ENCODE measurements at places on chromosomes 3 and 15.
A peak's percentile ranks its signal among the peaks of the same experiment; 100 is the strongest.

DNA sequence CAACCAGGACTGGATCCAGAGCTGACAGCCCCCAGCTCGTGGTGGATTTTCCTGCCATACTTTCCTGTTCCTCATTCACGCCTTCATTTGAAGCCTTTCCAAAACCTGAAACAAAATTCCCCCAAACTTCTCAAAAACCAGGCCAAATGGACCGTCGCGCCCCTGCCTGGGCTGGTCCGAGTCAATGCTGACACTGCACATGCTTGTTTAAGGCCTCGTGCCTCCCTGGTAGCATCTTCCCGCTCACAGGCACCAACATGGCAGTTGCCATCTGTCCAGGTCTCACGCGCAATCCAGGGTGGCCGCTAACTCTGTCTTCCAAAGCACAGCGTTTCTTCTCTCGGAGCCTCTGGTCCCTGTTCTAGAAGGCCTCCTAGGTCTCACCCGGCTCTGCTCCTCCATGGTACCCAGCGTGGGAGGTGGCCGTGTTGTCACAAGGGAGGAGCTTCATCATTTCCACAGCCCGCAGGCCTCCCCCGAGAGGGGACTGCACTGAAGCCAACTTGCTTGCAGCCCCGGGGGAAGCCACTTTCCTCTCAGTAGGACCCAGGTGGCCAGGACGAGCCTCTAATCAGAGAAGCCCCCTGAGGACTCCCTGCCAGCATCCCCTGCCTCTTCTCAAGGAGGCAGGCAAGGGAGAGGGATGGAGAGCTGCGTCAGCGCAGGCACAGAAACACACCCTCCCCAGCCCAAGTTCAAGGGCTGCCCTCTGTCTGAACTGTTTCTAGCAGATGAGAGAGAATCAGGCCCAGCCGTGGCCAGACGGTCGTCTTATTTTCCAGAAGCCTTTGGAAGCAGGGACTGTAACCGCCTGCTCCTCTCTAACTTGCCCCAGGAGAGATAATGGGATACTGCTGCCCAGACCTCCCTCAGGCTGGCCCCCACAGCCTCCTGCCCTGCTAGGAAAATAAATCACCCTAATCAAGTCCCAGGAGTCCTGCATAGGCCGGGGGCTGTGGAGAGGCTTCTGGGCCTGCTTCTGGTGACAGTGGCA is 152.8 kb upstream of the TLE3 start:
- no peaks in the 10 kb centered on the region for H3K36me3 ChIP-seq
- DNase-seq = no peak
- H3K27ac ChIP-seq = no peak overlapping the region
- H3K4me3 ChIP-seq = no peak overlapping the region

DNA sequence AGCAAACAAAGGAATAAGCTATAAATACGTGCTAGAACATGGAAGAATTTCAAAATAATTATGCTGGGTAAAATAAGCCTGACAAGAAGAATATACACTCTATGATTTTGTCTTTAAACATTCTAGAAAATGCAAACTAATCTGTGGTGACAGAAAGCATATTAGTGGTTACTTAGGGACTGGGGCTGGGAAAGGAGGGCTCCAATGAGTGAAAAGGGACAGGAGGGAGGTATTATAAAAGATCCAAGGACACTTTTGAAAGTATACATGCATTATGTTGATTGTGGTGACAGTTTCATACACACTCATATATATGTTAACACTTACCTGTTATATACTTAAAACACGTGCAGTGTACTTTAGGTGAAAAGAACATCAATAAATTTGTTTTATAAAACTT is 23.0 kb downstream of the MYH15 start:
- no peaks in the 10 kb centered on the region for H3K27me3 ChIP-seq
- peaks cover 2% of the 10 kb centered on the region for H3K4me1 ChIP-seq
- H3K36me3 ChIP-seq = no peaks in the 10 kb centered on the region
- H3K27ac ChIP-seq = no peak overlapping the region
- DNase-seq = no peak

DNA sequence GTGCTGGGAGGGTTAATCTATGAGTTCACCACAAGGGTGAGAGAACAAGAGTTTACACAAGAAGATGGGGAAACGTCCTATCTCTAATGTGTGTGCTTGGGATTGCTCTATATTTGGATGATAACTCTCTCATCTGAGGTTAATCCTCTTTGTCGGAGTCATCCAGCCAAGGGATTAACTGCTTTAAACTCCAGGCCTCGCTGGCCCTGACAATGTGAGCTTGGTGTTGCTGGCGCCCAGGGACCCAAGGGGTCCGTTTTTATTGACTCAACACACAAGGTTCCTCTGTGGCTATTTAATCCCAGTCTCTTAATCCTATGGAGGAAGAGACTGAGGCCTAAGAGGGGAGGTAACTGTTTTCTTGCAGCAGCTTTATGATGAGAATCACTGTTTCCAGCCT is 14.2 kb downstream of the SV2B start:
- H3K4me1 ChIP-seq = no peaks in the 10 kb centered on the region
- H3K36me3 ChIP-seq = no peaks in the 10 kb centered on the region
- no peak for DNase-seq
- no peak overlapping the region for H3K27ac ChIP-seq
- H3K4me3 ChIP-seq = no peak overlapping the region

DNA sequence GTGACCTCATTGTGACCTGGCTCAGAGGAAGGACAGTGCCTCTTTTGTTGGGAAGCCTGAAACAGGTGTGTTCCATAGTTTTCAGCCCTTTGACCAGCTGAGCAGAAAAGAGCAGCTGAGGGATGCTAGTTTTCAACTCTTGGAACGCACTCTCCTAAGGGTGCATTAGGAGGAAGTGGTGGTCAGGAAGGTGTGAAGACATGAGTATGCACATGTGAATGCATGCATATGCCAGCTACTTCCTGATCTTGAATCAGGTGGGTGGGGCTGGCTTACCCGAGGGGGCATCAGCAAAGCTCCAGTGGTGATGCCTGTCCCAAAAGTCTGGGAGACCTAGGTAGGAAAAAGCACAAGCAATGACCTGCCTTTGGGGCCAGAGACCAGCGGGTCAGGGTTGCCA is 23.3 kb upstream of the CEMIP start:
- H3K36me3 ChIP-seq = peaks cover 10% of the 10 kb centered on the region
- no peak overlapping the region for H3K4me3 ChIP-seq
- H3K27ac ChIP-seq = no peak overlapping the region
- DNase-seq = no peak
- no peaks in the 10 kb centered on the region for H3K27me3 ChIP-seq
- H3K4me1 ChIP-seq = no peaks in the 10 kb centered on the region

GRCh38 chr3:71548705-71549384 is 34.7 kb downstream of the FOXP1 start:
- H3K27me3 ChIP-seq = no peaks in the 10 kb centered on the region
- no peaks in the 10 kb centered on the region for H3K36me3 ChIP-seq
- H3K27ac ChIP-seq = no peak overlapping the region
- no peak for DNase-seq

- no peak for DNase-seq
- H3K27me3 ChIP-seq = no peaks in the 10 kb centered on the region
- H3K27ac ChIP-seq = no peak overlapping the region
- H3K4me1 ChIP-seq = peaks cover 4% of the 10 kb centered on the region
- H3K4me3 ChIP-seq = no peak overlapping the region
- peaks cover 4% of the 10 kb centered on the region for H3K36me3 ChIP-seq
Observed at GRCh38 chr15:64635499-64636495, 139.6 kb downstream of the RBPMS2 start.

DNA sequence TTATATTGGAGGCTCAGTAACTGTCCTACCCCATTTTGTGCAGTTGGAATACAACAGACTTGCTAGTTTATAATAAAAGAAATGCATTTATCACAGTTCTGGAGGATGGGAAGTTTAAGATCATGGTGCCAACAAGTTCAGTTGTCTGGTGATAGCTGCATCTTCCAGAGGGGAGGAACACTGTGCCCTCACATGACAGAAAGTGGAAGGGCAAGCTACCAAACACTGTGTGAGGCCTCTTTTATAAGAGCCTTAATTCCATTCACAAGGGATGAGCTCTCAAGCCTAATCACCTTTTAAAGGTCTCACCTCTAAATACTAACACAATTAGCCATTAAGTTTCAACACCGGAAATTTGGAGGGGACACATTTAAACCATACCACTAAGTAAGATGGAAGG is 1073.9 kb downstream of the PLOD2 start:
- H3K27ac ChIP-seq = peak overlapping the region; percentile 74
- no peaks in the 10 kb centered on the region for H3K27me3 ChIP-seq
- H3K4me1 ChIP-seq = no peaks in the 10 kb centered on the region
- H3K4me3 ChIP-seq = no peak overlapping the region
- DNase-seq = no peak

DNA sequence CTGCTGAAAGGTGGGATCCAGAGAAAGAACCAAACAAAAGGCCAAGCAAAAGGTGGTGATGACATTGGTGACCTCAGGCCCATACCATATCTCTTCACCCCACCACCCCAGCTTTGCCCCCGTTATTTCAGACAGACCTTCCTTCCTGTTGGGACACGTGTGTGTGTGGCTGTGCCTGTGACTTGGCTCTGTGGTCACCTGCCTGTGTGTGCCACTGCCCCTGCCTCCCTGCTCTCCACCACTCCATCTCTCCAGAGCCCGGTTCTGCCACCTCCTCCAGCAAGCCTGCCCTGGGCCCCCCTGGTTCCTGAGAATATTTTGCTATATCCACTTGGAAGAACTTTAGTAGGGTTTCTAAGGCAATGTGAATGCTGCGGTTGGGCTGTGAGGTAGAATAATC is 28.6 kb upstream of the TLE3 start:
- peaks cover 6% of the 10 kb centered on the region for H3K27me3 ChIP-seq
- H3K36me3 ChIP-seq = no peaks in the 10 kb centered on the region
- no peak for DNase-seq

DNA sequence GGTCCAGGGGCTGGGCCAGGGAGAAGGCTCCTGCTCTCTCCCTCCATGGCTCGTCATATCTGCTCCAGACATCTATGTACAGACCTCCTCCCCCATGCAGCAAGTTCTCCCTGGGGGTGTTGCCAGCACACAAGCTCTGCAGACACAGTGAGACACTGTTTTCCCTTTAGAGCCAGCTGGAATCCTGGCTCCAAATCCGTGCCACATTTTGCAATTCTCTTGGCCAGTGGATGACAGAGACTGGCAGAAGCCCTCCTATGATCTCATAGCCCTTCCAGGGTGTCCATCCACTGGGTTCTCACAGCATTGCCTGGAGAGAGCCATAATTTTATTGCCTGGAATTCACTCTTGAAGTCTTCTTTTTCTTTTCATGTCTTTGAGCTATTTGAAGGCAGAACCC is 203.9 kb downstream of the TLE3 start:
- H3K27me3 ChIP-seq = peaks cover 1% of the 10 kb centered on the region
- no peak overlapping the region for H3K27ac ChIP-seq
- peaks cover 14% of the 10 kb centered on the region for H3K4me1 ChIP-seq
- DNase-seq = peak; percentile 45
- no peak overlapping the region for H3K4me3 ChIP-seq

DNA sequence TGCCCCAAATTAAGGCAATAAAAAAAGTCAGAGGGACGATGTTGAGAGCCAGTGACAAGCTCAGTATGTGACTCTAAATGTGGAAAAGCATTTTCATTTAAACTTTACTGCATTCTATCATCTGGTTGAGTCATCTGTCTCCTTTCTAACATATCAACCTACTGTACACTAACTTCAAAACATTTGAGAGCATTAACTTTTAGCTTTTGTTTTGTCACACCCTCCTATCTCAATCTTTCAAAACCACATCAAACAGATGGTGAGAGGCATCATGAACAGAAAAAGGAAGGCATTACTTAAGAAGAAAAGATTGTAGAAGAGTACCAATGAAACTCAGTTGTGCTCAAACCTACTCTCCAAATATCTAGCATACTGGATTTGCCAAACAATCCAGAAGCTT is 4.8 kb downstream of the LRRC58 start:
- H3K4me1 ChIP-seq = peaks cover 3% of the 10 kb centered on the region
- no peak for DNase-seq
- no peaks in the 10 kb centered on the region for H3K36me3 ChIP-seq
- H3K27me3 ChIP-seq = no peaks in the 10 kb centered on the region
- no peak overlapping the region for H3K4me3 ChIP-seq

GRCh38 chr15:63063164-63063756 is 20.7 kb downstream of the TPM1 start:
- H3K27me3 ChIP-seq = no peaks in the 10 kb centered on the region
- no peak overlapping the region for H3K4me3 ChIP-seq
- DNase-seq = peak; percentile 1
- no peak overlapping the region for H3K27ac ChIP-seq

- peaks cover 10% of the 10 kb centered on the region for H3K27me3 ChIP-seq
- H3K4me1 ChIP-seq = peaks cover 12% of the 10 kb centered on the region
- no peak for DNase-seq
- no peak overlapping the region for H3K27ac ChIP-seq
- H3K4me3 ChIP-seq = no peak overlapping the region
- no peaks in the 10 kb centered on the region for H3K36me3 ChIP-seq
Observed at GRCh38 chr3:183159333-183159732, 3.2 kb downstream of the LAMP3 start.

DNA sequence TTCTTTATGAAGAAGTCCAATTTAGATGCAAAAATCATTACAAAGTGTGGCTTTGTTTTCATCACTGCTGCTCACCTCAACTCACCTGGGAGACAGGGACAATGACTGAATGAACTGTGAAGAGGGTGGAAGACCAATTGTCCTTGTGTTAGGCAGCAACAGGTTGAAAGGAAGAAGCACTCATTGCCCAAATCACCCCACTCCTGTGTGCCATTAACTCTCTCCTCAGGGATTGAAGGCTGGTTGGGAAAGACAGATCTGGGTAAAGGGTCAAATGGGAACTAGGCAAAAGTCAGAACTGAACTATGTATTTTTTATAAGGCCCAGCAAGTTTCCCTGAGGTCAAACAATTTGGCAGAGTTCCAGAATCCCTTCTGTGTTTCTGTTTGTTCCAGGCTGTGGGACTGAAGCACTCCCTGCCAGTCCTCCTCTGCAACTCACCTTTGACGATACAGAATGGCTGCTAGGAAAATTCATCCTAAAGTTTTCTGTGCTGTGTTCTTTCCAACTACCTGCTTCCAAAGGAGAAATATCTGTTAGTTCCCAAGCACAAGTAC is 68.6 kb upstream of the CCDC39 start:
- H3K36me3 ChIP-seq = no peaks in the 10 kb centered on the region
- no peak for DNase-seq
- no peaks in the 10 kb centered on the region for H3K27me3 ChIP-seq
- H3K4me1 ChIP-seq = no peaks in the 10 kb centered on the region

- H3K36me3 ChIP-seq = no peaks in the 10 kb centered on the region
- DNase-seq = no peak
- no peaks in the 10 kb centered on the region for H3K27me3 ChIP-seq
- H3K4me3 ChIP-seq = no peak overlapping the region
Observed at GRCh38 chr3:65524584-65524983, 514.1 kb downstream of the MAGI1 start.

- H3K4me3 ChIP-seq = no peak overlapping the region
- DNase-seq = no peak
- H3K27ac ChIP-seq = no peak overlapping the region
- H3K4me1 ChIP-seq = peaks cover 2% of the 10 kb centered on the region
- H3K36me3 ChIP-seq = peaks cover 43% of the 10 kb centered on the region
- no peaks in the 10 kb centered on the region for H3K27me3 ChIP-seq
Observed at GRCh38 chr15:67194171-67195114, 60.0 kb downstream of the AAGAB start.

- no peak for DNase-seq
- H3K36me3 ChIP-seq = no peaks in the 10 kb centered on the region
- H3K27me3 ChIP-seq = no peaks in the 10 kb centered on the region
- H3K27ac ChIP-seq = no peak overlapping the region
- no peak overlapping the region for H3K4me3 ChIP-seq
Observed at GRCh38 chr3:58621086-58621830, 44.1 kb upstream of the FAM107A start.

- no peaks in the 10 kb centered on the region for H3K27me3 ChIP-seq
- no peak overlapping the region for H3K4me3 ChIP-seq
- H3K27ac ChIP-seq = no peak overlapping the region
- DNase-seq = no peak
Observed at GRCh38 chr15:39736412-39737195, 46.0 kb downstream of the FSIP1 start.
